ENCODE measurements at places on chromosomes 2 and 18.

DNA sequence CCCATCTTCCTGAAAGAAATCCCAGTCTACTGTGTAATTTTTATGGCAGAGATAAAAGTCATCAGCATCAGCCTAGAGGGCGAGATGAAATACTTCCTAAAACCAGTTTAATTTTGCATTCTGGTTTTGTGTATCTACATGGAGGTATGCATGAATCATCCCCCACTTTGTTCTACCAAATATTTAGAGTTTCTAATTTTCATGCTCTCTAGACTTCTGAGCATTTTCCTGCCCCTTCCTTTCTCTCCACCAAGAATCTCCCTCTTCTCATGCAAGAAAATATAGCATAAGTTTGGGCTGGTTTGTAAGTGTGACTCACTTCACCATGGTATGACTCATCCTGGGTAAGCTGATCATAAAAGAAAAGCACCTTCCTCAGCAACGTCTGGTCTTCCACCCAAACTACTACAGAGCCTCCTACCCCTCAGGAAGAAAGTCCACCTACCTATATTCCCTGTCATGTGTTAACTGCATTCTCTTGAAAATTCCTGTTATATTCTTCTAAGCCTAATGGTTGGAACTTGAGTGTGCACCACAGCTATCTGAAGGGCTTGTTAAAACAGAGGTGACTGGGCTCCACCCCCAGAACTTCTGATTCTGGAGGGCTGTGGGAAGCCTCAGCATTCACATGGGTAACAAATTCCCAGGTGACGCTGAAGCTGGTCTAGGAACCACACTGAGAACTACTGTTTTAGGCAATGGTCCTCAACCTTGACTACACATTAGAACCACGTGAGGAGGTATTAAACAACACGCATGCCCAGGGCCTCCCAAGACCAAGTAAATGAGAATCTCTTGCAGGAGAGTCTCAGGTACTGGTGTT lies 37.4 kb upstream of the RAPGEF4 start:
- DNase-seq = peak; percentile 82

GRCh38 chr2:172865422-172865821 lies 129.8 kb downstream of the RAPGEF4 start:
- no peak for DNase-seq

DNA sequence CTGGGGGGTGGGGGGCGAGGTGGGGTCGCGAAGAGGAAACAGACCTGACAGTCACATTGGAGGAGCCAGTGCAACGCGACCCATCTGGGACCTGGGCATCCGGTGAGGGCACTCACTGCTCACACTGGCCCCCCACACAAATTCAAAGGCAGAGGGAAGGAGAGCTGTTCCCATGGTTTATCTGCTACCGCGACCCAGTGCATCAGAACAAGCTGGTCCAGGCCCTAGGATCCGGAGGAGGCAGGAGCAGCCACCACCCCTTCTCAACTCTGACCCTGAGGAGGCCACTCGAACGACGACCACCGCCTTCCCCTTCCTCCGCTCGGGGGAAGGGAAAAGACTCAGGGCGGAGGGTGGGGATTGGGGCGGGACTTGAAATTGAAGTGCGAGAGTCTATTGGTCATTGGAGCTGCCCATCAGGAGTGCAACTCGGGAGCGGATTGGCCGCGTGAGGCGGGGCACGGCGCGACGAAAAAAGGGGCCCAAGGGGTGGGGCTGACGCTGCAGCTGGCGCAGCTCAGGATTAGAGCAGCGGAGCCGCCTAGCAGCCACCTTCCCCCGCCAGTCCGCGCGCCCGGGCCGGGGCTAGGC lies at the start of gene CDK5R2:
Gene CDK5R2, plus strand, starts transcription at position 526 of the 591 bp plus-strand sequence. CDS start 155 bp downstream, outside the sequence.
- peak; percentile 50 for DNase-seq

GRCh38 chr2:23375448-23375847 lies 9.5 kb upstream of the KLHL29 start:
- no peak for DNase-seq

- no peak for DNase-seq
These were observed 1.7 kb downstream of the ERFE start for GRCh38 chr2:238160206-238161129.

DNA sequence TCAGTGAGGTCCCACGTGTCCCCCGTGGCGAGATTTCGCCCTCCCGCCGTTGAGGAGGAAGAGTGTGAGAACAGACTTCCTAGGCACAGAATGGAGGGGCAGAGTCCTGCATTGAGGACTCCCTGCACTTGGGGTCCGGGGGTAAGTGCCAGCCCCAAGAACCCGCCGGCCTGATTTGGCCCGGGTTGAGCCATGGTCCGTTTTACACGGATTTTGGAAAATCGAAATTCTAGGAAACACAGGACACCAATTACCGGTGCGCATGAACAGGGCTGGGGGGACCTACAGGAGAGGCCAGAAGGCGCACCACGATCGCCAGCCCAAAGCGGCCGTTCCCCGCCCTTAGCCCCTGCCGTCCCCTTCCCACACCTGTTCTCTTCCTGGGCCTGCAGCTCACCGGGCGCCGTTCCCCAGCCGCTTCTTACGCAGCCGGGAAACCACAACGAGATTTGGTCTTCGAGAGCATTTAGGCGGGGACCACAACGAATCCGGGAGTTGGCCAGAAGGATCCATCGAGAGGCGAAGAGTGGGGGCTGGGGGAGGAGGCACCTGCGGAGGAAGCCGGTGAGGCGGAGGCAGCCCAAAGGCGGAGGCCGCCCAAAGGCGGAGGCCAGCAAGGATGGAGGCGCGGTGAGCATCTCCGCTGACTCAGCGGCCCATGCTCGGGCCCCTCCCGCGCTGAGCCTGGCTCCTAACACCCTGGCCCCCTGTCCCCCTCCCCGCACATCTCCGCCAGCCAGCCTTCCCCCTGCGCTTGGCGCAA lies 464 bp upstream of the TLX2 start:
- DNase-seq = no peak

DNA sequence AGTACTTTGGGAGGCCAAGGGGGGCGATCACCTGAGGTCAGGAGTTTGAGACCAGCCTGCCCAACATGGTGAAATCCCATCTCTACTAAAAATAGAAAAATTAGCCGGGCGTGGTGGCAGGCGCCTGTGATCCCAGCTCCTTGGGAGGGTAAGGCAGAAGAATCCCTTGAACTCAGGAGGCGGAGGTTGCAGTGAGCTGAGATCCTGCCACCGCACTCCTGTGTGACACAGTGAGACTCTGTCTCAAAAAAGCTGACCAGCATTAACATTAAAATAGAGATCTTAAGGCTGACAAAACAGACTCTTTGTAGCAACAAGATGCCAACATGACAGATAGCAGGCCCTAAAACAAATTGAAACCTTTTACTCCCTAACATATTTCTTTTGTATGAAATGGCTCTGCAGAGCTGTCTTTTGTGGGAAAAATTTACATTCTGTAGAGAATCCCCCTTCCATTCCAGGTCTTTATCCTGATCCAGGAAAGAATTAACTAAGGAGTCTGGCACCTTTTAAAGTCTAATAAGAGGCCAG lies 213.9 kb downstream of the RAB3GAP1 start:
- no peak for DNase-seq

GRCh38 chr2:39140322-39140847 lies 19.5 kb upstream of the SOS1 start:
- DNase-seq = no peak

All from RCC 7860 (cell line).